ENCODE measurements at places on chromosomes 7 and 10.

- peak; percentile 57 for DNase-seq
Observed at GRCh38 chr7:151012911-151013347, 11.4 kb downstream of the ATG9B start.

- DNase-seq = no peak
Observed at GRCh38 chr10:112078003-112078402, 105.6 kb downstream of the GPAM start.

DNA sequence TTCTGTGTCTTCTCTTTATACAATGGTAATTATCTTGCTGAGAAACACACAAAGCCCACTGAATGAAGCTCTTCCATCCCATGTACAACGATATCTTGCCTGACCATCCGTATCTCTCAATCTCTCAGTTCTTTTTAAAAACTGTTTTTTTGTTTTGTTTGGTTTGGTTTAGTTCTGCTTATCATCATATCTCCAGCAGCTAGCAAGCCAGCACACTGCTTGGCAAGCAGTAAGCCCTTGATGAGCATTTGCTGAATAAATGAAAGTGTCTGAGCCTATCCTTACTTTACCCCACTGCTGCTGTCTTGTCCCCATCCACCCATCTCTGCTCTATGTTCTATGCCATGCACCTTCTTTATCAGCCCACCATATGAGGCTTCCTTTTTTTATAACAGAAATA is 34.2 kb downstream of the ITGB1 start:
- DNase-seq = no peak

DNA sequence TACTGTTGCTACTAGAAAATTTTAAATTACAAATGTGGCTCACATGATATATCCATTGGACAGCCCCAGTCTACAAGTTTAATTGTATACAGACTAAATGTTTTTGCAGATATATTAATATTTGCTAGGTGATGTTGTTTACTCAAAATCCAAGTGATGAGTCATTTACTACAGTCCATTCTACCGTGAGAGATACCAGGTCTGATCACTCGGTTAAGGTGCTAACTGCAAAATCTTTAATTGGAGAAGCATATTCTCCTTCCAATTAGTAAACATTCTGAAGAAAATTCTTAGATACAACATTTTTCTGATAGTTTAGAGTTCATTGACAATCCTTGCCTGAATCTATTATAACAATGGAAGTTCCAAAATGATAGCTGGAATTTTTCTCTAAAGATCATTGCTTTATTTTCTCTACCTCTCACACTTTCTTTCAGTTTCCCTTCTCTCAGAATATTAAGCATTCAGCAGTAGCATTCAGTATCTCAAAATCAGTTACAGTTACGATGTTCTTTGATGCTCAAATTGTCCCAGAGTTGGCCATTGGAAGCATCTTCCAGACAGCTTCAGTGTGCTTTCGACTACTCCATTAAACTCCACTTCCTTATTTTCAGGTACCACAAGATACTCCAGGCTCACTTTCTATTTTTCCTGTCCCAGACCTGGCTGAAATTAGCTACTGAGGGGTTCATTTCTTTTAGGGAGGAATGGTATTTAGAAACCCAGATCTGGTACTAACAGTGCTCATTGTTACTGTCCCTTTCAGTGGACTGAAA is 2.3 kb downstream of the ABCB1 start:
- no peak for DNase-seq

All from suppressor macrophage (primary cell).